ENCODE measurements at places on chromosomes 12 and 14. TPM values are rescaled to one million over a fixed set of nuclear protein-coding genes. Genes with fewer than 3 reads are reported as not detected.

DNA sequence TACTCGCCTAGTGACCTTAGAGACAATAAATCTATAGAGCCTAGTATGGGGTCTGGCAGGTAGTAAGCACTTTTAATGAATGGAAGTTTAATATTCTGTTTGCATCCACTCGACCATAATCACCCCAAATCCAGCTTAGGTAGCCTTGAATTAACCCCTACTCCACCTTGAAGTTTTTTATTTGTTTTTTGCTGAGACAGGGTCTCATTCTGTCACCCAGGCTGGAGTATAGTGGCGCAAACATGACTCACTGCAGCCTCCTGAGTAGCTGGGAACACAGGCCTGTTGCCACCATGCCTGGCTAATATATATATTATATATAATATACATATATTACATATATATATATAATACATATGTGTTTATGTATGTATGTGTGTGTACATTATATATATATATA, 38.8 kb downstream of the MDM2 start:
- H3K4me1 ChIP-seq = no peaks in the 10 kb centered on the region
- no peak overlapping the region for H3K27ac ChIP-seq
- H3K27me3 ChIP-seq = no peaks in the 10 kb centered on the region
- no peak for DNase-seq

DNA sequence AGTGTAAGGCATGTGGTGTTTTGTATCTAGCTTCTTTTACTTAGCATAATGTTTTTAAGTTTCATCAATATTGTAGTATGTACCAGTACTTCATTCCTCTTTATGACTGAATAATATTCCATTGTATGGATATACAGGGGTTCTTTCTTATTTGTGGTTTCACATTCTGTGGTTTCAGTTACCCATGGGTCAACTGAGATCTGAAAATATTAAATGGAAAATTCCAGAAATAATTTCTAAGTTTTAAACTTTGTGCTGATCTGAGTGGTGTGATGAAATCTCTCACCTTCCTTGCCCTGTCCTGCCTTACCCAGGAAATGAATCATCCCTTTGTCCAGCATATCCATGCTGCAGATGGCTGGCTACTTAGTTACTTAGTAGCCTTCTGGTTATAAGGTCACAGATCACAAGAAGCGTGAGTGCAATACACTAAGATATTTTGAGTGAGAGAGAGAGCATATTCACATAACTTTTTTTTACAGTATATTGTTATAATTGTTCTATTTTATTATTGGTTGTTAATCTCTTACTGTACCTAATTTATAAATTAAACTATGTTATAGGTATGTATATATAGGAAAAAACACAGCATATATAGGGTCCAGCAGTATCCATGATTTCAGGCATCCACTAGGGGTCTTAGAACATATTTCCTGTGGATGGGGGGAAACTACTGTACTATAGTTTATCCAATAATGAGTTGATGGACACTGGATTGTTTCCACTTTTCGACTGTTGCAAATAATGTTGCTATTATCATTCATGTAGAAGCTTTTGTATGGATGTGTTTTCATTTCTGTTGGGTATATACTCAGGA, 59.6 kb upstream of the LRTM2 start:
- H3K4me1 ChIP-seq = no peaks in the 10 kb centered on the region
- H3K27ac ChIP-seq = no peak overlapping the region
- no peak for DNase-seq
- no peaks in the 10 kb centered on the region for H3K27me3 ChIP-seq
- H3K4me3 ChIP-seq = no peak overlapping the region

DNA sequence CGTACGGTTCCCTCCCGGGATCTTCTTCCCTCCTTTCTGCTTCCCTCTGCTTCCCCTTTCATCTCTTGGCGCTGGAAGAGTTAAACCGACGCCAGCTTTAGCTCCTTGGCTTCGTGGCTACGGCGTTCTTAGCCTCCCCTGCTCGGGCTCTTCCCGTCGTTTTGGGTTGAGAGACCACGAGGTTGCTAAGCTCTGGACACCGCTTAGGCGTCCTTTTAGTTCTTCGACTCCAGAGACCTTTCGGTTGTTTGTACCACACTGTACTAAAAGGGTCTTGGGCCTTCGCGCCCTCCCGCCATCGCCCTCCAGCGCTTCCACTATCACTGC, 545 bp downstream of the CPSF2 start:
- H3K27ac ChIP-seq = peak overlapping the region; percentile 96
- peaks cover 10% of the 10 kb centered on the region for H3K36me3 ChIP-seq
- peak; percentile 89 for DNase-seq

DNA sequence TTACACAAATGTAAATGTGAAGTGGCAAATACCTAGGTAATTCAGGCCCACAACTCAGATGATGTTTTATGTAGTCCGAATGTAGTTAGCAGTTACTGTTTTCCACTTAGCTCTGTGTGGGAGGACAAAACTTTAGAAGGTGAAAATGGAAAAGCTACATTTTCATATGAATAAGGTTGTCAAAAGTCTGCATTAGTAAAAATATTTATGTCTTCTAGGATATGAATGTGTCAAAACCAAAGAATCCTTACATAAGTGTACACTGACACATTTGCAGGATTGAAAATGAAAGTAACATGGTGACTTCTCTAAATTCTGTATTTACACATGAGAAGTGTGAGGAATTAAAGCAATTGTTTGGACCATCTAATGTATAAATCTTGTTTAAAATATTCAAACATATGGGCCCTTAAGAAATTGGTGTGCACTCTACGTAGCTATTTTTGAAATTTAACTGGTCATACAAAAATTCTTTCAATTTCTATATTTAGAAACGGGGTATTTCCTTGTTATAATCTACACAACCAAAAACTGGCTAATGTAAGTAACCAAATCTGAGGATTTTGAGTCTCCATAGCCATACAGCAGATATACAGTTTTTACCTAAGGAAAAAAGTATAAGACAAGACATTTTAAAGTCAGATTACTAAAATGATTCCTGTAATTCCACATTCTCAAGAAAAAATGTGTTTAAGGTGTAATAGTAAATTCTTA, 5.4 kb downstream of the CDKN1B start:
- DNase-seq = no peak
- peaks cover 12% of the 10 kb centered on the region for H3K4me1 ChIP-seq
- peak overlapping the region; percentile 99 for H3K27ac ChIP-seq

- H3K27me3 ChIP-seq = no peaks in the 10 kb centered on the region
- no peak for DNase-seq
- H3K4me1 ChIP-seq = no peaks in the 10 kb centered on the region
- H3K4me3 ChIP-seq = no peak overlapping the region
- no peaks in the 10 kb centered on the region for H3K36me3 ChIP-seq
Observed at GRCh38 chr12:65960820-65961189, 136.5 kb downstream of the HMGA2 start.

DNA sequence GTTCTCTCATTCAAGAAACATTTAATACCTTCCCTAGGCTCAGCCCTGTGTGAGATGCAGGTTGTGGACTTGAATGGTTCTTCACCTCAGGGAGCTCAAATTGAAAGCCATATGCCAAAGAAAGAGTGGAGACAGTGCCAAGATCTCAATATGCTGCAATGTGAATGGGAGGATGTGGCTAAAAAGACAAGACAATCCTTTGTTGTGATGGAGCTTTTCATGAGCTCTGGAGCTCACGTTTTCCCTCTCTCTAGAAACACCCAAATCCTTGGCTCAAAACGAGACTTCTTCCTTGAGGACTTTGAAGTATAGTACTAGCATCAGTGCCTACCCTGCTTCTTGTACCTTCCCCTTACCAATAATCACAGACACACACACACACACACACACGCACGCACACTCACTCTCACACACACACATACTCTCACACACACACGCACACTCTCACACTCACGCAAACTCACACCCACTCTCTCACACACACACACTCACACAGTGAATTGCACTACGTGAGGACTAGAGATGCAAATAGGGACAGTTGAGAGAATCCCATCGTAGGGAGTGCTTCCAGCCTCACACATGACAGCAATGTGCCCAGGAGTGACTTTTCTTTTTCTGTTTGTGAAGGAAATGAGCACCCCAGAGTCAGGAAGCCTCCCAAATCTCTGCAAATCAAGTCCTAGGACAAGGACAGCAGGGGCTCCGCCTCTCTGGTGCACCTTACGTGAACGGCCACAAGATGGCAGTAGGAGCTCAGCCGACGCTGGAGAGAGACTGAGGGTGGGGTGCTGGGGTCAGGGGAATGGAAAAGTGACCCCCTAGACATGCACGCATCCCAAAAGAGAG, 231.4 kb downstream of the PCNX1 start:
- H3K27ac ChIP-seq = no peak overlapping the region
- peaks cover 8% of the 10 kb centered on the region for H3K4me1 ChIP-seq
- no peaks in the 10 kb centered on the region for H3K27me3 ChIP-seq
- H3K4me3 ChIP-seq = no peak overlapping the region

DNA sequence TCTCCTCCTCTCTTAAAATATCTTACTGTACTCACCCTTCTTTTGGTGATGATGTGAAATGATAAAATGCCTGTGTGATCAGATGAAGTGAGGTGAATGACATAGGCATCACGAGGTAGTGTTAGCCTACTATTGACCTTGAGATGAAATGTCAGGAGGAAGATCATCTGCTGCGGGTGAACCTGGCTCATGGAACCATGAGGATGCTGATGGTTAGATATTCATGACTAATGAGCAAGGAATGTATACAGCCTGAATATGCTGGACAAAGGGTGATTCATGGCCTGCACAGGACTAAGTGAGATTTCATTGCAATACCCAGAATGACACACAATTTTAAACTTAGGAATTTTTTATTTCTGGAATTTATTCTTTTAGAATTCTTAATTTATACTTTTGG, 89.6 kb downstream of the DAAM1 start:
- no peaks in the 10 kb centered on the region for H3K27me3 ChIP-seq
- peaks cover 3% of the 10 kb centered on the region for H3K36me3 ChIP-seq
- H3K4me1 ChIP-seq = peaks cover 4% of the 10 kb centered on the region
- no peak overlapping the region for H3K27ac ChIP-seq

DNA sequence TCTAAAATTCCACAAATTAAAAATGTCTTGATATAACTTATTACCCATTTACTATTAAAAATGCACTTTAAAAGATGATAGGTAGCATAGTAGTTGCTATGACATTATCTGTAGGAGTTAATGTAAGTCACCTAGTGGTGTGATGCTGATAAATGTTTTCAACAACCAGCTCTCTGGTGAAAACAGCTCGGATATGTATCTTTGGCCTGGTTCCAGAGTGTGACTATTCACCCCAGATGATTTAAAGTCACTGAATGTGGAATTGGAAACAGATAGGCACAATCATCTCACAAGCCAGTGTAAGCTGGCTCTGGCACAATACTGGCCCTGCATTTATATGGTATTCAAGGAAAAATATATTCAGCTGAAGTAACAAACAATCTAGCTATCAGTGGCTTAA, 9.2 kb upstream of the CCDC196 start:
- no peaks in the 10 kb centered on the region for H3K36me3 ChIP-seq
- no peak overlapping the region for H3K4me3 ChIP-seq
- H3K27me3 ChIP-seq = no peaks in the 10 kb centered on the region
- H3K4me1 ChIP-seq = no peaks in the 10 kb centered on the region
- no peak for DNase-seq
- no peak overlapping the region for H3K27ac ChIP-seq

- no peak overlapping the region for H3K4me3 ChIP-seq
- no peaks in the 10 kb centered on the region for H3K4me1 ChIP-seq
- no peak for DNase-seq
- H3K36me3 ChIP-seq = no peaks in the 10 kb centered on the region
- H3K27ac ChIP-seq = no peak overlapping the region
- H3K27me3 ChIP-seq = no peaks in the 10 kb centered on the region
Observed at GRCh38 chr12:33706927-33707326, 267.3 kb upstream of the SYT10 start.

- H3K27ac ChIP-seq = no peak overlapping the region
- H3K36me3 ChIP-seq = no peaks in the 10 kb centered on the region
- no peak overlapping the region for H3K4me3 ChIP-seq
- peak; percentile 24 for DNase-seq
- H3K4me1 ChIP-seq = no peaks in the 10 kb centered on the region
- H3K27me3 ChIP-seq = no peaks in the 10 kb centered on the region
Observed at GRCh38 chr12:82625523-82625922, 61.2 kb upstream of the TMTC2 start.

DNA sequence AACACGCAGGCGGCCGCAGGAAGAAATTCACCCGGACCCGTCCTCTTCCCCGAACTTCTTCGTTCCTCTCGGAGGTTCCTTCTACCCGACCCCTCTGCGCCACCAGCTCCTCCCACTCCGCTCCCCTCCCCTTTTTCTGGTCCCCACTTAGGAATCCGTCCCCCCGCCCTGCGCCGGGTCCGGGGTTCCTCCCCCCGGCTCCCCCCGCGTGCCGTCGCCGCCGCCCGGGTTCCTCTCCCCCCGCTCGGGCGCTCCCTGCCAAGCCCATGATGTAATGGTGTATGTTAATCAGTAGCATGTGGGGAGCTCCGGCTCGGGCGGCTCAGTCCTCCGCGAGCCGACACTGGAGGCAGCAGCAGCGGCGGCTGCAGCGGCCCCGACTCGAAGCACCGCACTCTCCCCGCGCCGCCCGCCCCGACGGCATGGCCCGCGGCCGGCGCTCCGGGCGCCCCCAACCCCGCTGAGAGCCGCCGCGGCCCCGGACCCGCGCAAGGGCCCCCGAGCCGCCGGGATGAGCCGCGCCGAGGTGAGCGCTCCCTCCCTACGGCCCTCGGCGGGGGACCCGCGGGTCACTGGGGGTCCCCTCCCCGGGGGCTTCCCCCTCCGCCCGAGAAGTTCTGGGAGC, 1.0 kb upstream of the SAMD4A start:
- no peak for DNase-seq
- H3K27me3 ChIP-seq = no peaks in the 10 kb centered on the region
- peak overlapping the region; percentile 78 for H3K4me3 ChIP-seq
- H3K36me3 ChIP-seq = no peaks in the 10 kb centered on the region
- peak overlapping the region; percentile 92 for H3K27ac ChIP-seq

- H3K36me3 ChIP-seq = peaks cover 30% of the 10 kb centered on the region
- DNase-seq = no peak
- H3K27ac ChIP-seq = no peak overlapping the region
- no peaks in the 10 kb centered on the region for H3K27me3 ChIP-seq
Observed at GRCh38 chr12:45872446-45872845, 117.9 kb downstream of the SCAF11 start.

Gene PLEKHD1
- total RNA-seq = 3.0 TPM

Gene RPGRIP1
- total RNA-seq = 0.50 TPM

Gene NTS
- total RNA-seq = 11.1 TPM

Gene PIK3C2G
- total RNA-seq = 0.22 TPM

Gene CACNA1C
- 18.1 TPM for total RNA-seq

Gene HPD
- 0.72 TPM for total RNA-seq

Gene RFX4
- 25.4 TPM for total RNA-seq

All from spinal cord (tissue), 10 donors.